Astrocyte of the hippocampus (primary cell): ENCODE measurements at places on chromosomes 5 and 9.
A peak's percentile ranks its signal among the peaks of the same experiment; 100 is the strongest.

GRCh38 chr9:133563291-133563796 lies 28.8 kb downstream of the ADAMTSL2 start:
- DNase-seq: no peak

GRCh38 chr5:94031631-94032030 lies 290.2 kb upstream of the POU5F2 start:
- DNase-seq: no peak

GRCh38 chr5:1343931-1344901 lies 683 bp downstream of the CLPTM1L start:
- peak; percentile 43 for DNase-seq

GRCh38 chr9:133139246-133140173 lies 18.5 kb upstream of the RALGDS start:
- no peak for DNase-seq

- DNase-seq: no peak
These were observed 33.2 kb upstream of the SLC6A3 start for GRCh38 chr5:1478271-1479035.

GRCh38 chr5:124444147-124444775 lies 302.2 kb downstream of the ZNF608 start:
- no peak for DNase-seq

GRCh38 chr5:73534011-73534644 lies 31.3 kb downstream of the ANKRA2 start:
- DNase-seq: peak; percentile 42
